Endothelial cell (in vitro differentiated cells): ENCODE measurements at places on chromosomes 7 and 10.

DNA sequence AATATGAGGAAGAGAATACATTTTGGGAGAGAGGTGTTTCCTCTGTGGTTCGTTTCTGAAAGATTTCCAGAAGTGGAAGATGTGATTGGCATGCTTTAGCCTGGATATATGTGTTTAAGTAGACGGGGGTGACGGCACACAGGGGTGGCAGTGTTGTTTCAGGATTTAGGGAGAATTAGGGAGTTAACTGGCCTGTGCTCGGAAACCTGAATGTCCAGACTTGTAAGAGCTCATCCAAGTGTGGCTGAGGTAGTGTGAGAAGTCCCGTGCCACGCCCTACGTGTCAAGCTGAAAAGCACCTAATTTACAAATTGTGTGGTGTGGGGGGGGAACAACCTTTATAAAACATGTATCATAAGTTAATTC lies 1.1 kb downstream of the RALA start:
- DNase-seq: no peak

GRCh38 chr7:55019691-55020465 lies 1.1 kb downstream of the EGFR start:
- peak; percentile 50 for DNase-seq

DNA sequence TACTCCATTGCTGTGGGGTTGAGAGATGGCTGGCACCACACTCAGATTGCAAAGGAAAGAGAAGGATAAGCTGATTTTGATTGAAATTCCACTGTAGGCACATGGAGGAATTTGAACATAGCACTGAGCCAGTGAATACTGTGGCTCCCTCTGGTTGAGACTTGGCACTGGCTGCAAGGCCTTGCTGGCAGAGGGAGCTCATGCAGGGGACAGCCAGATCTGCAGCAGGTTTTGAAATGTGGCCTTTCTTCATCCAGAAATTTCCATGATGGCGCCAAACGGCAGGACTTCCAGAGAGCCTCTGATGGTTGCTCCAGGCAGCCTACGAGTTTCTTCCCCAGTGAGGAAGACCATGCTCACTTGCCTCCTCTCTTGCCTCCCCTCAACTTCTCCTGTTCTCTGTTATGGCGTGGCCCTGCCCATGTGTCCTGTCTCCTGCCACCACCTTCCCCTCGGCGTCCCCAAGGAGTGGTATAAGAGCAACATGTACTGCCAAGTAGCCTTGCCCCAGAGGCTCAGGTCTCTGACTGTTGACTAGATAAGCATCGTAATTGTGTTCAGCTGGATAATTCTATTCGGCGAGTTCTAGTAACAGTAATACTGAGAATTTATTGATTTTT lies 265.6 kb downstream of the CCDC3 start:
- no peak for DNase-seq

- no peak for DNase-seq
Observed at GRCh38 chr10:87928996-87929395, 65.6 kb downstream of the PTEN start.

DNA sequence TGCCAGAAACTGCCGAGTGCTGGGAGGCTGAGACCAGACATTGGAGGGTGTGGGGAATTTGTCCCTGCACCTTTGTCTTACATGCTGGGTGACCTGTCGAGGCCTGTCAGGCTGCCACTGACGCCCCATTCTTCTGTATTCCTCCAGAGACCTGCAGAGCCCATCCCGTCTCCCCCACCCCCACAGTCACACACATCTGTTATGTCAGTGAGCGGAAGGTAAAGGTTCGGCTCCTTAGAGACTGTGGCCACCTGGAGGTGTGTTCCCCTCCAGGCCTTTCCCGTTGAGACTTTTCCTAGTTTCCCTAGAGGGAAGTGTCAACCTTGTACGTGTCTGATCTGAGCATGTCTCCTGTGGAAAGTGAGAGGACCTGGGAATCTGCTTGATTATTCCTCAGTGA lies 84.5 kb downstream of the ATXN7L1 start:
- no peak for DNase-seq

GRCh38 chr10:54800741-54801421 lies at the start of gene PCDH15:
Gene PCDH15 (minus strand): TSS chr10:54801231. CDS start chr10:54664262, 136,969 bp downstream.
- DNase-seq: peak; percentile 25
